ENCODE measurements at places on chromosomes 11 and 22.

DNA sequence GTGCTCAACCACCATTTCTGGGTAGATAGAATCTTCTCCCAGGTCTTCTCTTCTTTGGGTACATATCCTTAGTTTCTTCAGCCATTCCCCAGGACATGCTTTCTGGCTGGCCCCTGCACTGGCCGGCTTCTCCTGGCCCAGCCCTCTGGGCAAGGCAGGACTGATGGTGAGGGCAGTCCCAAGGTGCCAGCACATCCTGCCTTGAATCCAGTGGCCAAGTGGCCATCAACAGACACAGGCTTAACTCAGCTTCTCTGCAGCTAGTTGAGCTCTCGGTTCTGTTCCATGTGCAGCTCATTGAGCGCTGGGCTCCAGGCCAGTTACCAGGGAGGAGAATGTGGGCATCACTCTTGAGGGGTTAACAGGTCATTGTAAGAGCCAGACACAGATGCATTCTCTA is 17.6 kb downstream of the SMIM38 start:
- no peak for DNase-seq

- DNase-seq: no peak
Measured at GRCh38 chr11:45802531-45803317, 2.2 kb upstream of the SLC35C1 start.

DNA sequence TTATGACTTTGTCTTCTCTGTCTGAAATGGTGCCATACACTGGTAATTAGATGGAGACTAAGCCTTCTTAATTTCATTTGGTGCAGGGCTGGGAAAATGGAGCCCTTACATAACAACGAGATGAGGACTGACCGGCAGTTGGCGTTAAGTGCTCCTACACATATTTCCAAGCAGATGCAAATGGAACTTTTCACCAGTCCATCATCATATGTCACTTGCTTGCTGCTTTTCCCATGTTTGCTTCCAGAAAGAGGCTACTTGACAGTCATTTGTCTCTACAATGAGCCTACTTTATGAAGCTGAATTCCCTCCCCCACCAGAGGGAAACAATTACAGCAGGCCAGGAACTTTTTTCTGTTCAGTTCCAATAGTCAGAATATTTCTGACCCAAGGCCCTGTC is 32.6 kb downstream of the SVIP start:
- no peak for DNase-seq

DNA sequence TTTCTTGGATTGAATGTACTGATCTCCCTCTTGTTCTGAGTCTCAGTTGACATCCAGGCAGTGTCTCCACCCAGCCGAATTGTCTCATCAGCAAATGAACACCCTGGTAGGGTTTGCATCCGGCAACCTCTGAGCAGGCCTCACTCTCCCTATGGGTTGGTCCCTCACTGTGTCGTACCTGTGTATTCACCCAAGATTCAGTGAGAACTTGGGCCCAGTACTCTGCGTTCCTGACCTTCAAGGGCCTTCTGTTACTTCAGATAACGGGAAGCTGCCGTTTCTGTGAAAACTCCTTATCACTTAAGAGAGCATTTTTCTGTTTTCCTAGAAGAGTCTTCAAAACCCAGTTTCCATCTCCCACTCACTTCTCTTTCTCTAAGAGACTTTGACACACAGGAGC is 915.6 kb downstream of the TBC1D22A start:
- no peak for DNase-seq

DNA sequence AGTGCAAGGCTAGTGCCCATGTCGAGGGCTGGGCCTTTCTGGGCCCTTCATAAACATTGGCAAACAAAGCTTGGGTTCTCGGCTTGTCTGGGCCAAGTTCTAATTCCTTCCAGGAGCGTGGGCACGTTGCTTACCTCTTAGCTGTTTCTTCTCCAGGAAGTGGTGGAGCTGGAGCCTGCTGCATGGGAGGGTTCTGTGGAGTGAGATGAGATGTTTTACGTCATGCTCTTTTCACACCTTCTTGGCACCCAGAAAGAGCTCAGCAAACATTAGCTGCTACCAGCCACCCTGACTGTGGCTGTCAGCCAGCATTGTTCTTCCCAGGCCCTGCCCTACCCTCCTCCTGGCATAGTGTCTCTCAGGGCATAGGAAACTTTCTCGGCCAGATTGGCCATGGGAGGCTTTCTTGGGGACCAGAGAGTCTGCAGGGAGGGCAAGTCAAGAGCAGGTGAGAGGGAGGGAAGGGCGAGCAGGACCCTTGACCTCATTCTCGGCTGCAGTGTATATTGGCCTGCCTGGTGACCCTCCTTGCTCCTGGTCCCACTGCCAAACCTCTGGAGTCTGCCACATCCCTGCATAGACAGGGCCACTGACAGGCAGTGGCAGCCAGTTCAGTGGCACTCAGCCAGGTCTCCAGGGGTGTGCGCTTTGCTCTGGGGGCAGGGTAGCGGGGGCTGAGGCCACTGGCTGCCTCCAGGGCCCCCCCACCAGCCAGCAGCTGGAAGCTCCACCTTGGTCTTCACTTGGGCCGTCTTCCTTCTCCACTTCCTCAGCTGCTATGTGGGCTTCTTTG is 98.8 kb downstream of the BCR start:
- no peak for DNase-seq

Measured in fibroblast of skin of right biceps (primary cell).